Right lung (tissue), 10 donors: ENCODE measurements at places on chromosomes 3 and 15. TPM values are rescaled to one million over a fixed set of nuclear protein-coding genes. Genes with fewer than 3 reads are reported as not detected.

- no peak for DNase-seq
Observed at GRCh38 chr15:38046257-38047051, 112.0 kb downstream of the TMCO5A start.

DNA sequence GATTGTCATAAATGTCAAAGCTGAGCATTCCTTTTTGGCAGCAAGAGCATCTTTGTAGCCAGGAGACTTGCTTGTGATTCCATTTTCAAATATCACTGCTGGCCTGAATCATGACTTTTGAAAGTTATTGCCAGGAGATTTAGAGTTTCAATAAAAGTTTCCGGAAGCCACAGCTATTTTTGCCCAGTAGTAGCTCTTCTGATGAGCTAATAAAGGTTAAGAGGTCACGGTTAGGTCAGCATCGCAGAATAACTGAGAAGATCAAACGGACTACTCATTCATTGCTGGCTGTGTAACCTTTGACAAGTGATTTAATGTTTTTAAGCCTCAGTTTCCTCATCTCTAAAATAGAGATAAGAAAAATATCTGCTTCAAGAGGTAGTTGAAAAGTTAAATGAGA lies 105.1 kb upstream of the ETV5 start:
- DNase-seq: no peak

CYB561D2 gene
- 9.5 TPM for polyA plus RNA-seq

GRCh38 chr3:197135212-197135611 lies 105.6 kb upstream of the MELTF start:
- no peak for DNase-seq

IL20RB gene
- 1.0 TPM for polyA plus RNA-seq

GRIP2 gene
- 1.7 TPM for polyA plus RNA-seq

- no peak for DNase-seq
Observed at GRCh38 chr3:140234256-140234655, 299.3 kb downstream of the CLSTN2 start.

- no peak for DNase-seq
Observed at GRCh38 chr3:7385635-7386034, 524.7 kb downstream of the GRM7 start.

DNA sequence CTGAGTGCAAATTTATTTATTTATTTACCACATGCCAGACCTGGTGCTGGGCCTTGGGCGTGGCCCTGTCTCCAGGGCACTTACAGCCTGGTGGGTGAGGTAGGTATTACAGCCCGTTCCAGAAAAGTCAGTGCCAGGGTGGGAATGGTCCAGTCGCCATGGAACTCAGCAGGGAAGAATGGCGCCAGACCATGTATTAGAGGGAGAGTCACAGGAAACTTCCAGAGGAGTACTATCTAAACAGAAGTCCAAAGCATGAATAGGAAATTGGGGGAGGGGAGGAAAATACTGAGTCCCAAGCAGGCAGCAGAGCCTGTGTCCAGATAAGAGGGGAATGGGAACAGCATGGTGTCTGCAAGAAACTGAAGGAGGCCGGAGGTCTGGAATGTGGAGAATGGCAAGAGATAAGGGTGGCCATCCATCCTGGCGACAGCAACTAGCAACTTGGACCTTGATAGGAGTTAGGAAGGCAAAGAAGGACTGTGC lies 27.0 kb downstream of the SH3BP5 start:
- DNase-seq: no peak

KBTBD12 gene
- polyA plus RNA-seq: 2.1 TPM

DNA sequence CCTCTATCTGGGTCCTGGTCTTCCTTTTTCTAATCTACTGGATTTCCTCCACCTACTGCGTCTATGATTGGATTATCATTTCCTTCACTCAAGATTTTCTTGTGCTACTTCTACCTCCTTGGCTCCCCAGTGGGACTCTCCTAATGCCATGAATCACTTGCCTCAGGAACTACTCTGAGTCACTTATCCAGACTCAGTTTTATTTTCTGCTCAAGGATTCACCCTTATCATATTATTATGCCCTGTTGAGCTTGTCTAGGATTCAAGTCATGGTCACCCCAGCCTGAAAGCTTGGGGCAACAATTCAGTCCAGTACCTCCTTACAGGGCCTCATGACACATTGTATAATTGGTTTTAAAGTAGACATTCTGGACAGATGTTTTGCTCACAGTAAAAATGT lies 968.1 kb downstream of the ROBO1 start:
- DNase-seq: no peak

CYP8B1 gene
- polyA plus RNA-seq: 0.28 TPM

GRCh38 chr15:66830823-66831222 lies 128.8 kb downstream of the SMAD6 start:
- DNase-seq: no peak

DNA sequence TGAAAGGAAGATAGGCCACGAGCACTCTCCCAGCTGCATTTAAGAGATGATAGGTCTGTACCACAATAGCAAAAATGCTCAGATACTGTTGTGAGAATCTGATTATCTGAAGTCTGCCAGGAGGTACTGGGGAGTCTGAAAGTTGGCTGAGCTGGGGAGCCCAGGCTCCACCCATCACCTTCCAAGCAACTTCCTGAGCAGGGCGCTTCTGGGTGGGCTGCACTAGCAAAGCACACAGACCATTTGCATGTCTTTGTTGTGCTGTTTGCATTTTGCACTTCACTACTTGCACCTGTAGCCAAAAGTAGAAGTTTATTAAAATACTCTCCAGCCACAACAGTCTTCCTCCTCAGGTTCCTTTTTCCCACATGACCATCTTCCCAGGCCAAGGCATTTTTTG lies 133.2 kb downstream of the ALDH1A2 start:
- DNase-seq: no peak

- peak; percentile 12 for DNase-seq
Observed at GRCh38 chr15:91104111-91104510, 4.1 kb downstream of the SV2B start.

SRP14 gene
- polyA plus RNA-seq: 560 TPM

DNA sequence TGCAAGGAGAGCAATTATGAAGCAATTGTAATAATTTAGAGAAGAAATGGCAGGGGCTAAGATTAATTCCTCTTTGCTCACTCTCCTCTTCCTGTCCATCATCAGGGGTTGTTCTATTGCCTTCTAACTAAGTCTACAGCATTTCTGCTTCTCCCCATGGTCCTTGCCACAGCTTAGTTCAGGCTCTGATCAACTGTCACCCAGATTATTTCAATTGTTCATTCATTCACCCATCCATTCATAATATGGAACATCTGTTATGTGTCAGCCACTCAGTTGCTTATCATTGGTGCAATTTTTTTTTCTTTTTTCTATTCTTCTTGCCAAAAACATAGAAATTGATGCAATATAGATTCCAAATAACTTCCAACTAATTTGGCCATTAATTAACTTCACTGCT lies 93.2 kb downstream of the CD47 start:
- no peak for DNase-seq

ADPRH gene
- 13.8 TPM for polyA plus RNA-seq

- no peak for DNase-seq
Observed at GRCh38 chr15:73708691-73709090, 24.5 kb downstream of the CD276 start.

ACSBG1 gene
- polyA plus RNA-seq: 0.51 TPM

AP3B2 gene
- polyA plus RNA-seq: 2.0 TPM

- DNase-seq: no peak
Observed at GRCh38 chr3:16802389-16802788, 82.4 kb upstream of the PLCL2 start.

GRCh38 chr3:116579840-116580239 lies 129.7 kb upstream of the TUSC7 start:
- DNase-seq: no peak

TIMMDC1 gene
- 89.7 TPM for polyA plus RNA-seq

LRRIQ4 gene
- 0.13 TPM for polyA plus RNA-seq

GRCh38 chr3:150142936-150143335 lies 172.2 kb upstream of the PFN2 start:
- no peak for DNase-seq

DNA sequence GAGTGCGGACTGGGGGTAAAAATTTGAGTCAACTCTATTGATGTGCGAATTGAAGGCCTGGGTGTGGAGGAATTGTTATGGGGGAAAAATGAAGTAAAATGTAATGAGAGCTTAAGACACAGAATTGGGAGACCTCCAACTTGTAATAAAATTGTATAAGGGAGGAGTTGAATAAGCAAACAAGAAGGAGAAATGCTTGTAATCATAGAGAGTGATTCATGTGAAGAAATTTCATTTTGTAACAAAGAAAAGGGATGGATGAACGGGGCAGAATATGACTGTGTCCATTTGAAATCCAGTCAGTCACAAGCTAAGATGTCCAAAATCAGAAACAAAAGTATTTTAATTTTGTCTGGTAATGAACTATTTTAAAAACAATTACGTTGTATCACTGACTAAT lies 552.3 kb downstream of the NAALADL2 start:
- no peak for DNase-seq

DNA sequence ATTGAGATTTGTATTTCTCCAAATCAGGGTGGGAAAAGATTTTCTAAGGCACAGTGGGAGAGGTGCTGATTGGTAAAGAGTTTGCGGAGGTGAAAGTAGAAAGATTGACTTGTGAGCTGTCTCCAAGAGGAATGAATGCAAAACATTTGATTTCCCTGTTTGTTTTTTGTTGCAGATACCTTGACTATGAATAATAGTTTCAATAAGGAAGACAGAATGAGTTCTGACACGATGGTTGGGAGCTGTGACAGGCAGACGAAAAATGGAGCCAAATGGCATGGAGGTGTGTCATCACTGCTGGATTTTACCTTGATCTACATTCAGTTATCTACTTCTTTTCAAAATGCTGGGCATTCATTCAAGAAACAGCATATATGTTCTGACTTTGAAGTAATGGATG lies 145.1 kb downstream of the NFKBIZ start:
- DNase-seq: no peak

SERINC4 gene
- not detected for polyA plus RNA-seq

SEC22C gene
- polyA plus RNA-seq: 39.9 TPM

DNA sequence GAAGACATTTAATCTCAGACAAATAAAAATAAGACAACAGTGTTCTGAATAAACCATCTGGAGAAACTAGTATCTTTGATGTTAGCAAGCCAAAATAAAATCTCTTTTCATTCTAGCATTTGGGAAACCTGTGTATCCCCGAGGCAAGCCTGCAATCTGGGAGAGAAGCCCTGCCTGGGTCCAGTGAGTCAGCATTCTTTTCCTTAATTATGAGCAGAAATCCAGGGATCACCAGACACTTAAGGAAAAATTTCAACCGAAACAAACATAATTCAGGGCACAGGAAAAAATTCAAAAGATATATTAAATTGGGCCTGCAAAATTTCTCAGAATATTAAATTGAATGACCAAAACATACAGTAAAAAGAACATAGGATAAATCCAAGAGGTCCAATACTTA lies 4.2 kb downstream of the NCBP2 start:
- DNase-seq: no peak

DNA sequence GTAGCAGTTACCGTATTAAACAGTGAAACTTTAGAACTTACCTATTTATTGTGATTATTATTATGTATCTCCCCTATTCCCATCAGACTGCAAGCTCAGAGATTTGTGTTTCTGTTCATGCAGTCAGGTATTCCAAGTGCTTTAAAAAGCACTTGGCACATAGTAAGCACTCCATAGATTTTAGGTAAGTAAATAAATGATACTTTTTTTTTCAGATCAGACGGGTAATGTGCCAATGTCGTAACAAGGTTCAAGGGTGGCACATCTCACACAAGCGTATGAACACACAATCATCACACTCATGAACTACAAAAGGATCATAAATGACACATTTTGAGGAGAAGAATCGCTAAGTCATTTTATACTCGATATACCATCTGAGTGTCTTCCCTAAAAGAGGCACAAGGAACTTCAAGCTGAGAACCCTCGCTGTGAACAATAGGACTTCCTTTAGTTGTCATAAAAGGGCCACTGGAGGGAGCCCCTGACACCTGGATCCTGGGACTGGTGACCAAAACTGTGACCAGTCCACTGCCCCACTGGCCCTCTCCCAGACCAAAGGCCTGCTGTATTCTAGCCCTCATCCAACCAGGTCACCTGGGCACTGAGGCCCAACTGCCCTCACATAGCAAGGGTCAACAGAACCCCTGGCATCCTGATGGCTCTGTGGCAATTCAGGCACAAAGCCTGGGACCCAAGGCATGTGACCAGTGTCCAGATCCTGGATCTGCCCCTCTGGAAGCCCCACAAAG lies 32.1 kb downstream of the KIF9 start:
- DNase-seq: peak; percentile 11

NRROS gene
- polyA plus RNA-seq: 10.4 TPM

- DNase-seq: peak; percentile 30
Observed at GRCh38 chr15:73851689-73852088, 21.7 kb upstream of the TBC1D21 start.

- DNase-seq: no peak
Observed at GRCh38 chr3:43435706-43436105, 149.4 kb downstream of the SNRK start.

GRCh38 chr3:15330031-15330596 lies 2.3 kb downstream of the SH3BP5 start:
- DNase-seq: no peak

FETUB gene
- 0.33 TPM for polyA plus RNA-seq

ROPN1 gene
- polyA plus RNA-seq: 0.32 TPM

GRCh38 chr3:50202353-50203112 lies 2.5 kb upstream of the SLC38A3 start:
- DNase-seq: no peak

- no peak for DNase-seq
Observed at GRCh38 chr3:14141602-14142341, 16.9 kb downstream of the TMEM43 start.

GRCh38 chr3:194994551-194994981 lies 276.4 kb downstream of the XXYLT1 start:
- no peak for DNase-seq

CDC25A gene
- 6.7 TPM for polyA plus RNA-seq
